Natural killer cell (primary cell): ENCODE measurements at places on chromosomes 13 and 19. TPM values are rescaled to one million over a fixed set of nuclear protein-coding genes. Genes with fewer than 3 reads are reported as not detected.

DNA sequence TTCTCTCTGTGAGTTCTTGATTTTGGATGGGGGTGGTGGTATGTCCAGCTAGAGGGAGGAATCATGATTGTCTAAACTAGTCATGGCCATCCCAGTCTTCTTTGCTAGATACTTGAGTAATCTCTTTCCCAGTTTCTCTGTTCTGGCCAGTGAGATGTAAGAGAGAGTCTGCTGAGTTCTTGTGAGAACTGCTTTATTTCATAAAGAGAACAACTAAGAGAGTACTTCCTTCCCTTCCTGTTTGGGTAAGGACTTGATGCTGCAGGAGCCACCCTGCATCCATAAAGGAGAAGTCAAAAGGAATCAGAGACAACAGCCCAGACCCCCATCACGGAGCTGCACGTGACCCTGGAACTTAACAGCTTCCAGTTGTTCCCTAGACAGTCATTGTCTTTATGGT, 3.0 kb upstream of the RASL11A start:
- peaks cover 14% of the 10 kb centered on the region for H3K4me1 ChIP-seq
- no peak for DNase-seq
- H3K36me3 ChIP-seq, result no peaks in the 10 kb centered on the region
- peaks cover 3% of the 10 kb centered on the region for H3K27me3 ChIP-seq
- no peak overlapping the region for H3K4me3 ChIP-seq

- H3K4me3 ChIP-seq, result no peak overlapping the region
- H3K27ac ChIP-seq, result no peak overlapping the region
- H3K27me3 ChIP-seq, result no peaks in the 10 kb centered on the region
- no peaks in the 10 kb centered on the region for H3K4me1 ChIP-seq
- DNase-seq, result no peak
These were observed 186.9 kb upstream of the UBL3 start for GRCh38 chr13:30037306-30037705.

- peaks cover 35% of the 10 kb centered on the region for H3K36me3 ChIP-seq
- no peak overlapping the region for H3K27ac ChIP-seq
- H3K4me1 ChIP-seq, result peaks cover 4% of the 10 kb centered on the region
- DNase-seq, result no peak
These were observed 2.3 kb upstream of the RNF225 start for GRCh38 chr19:58392945-58393724.

GRCh38 chr13:94657167-94657566, 55.2 kb downstream of the SOX21 start:
- H3K27me3 ChIP-seq, result peaks cover 3% of the 10 kb centered on the region
- no peak overlapping the region for H3K27ac ChIP-seq
- no peak overlapping the region for H3K4me3 ChIP-seq
- DNase-seq, result no peak
- H3K36me3 ChIP-seq, result no peaks in the 10 kb centered on the region
- H3K4me1 ChIP-seq, result no peaks in the 10 kb centered on the region

- H3K27ac ChIP-seq, result no peak overlapping the region
- no peak for DNase-seq
- no peak overlapping the region for H3K4me3 ChIP-seq
- H3K27me3 ChIP-seq, result peaks cover 3% of the 10 kb centered on the region
- H3K36me3 ChIP-seq, result no peaks in the 10 kb centered on the region
- no peaks in the 10 kb centered on the region for H3K4me1 ChIP-seq
These were observed 62.3 kb upstream of the STARD13 start for GRCh38 chr13:33347861-33348260.

DNA sequence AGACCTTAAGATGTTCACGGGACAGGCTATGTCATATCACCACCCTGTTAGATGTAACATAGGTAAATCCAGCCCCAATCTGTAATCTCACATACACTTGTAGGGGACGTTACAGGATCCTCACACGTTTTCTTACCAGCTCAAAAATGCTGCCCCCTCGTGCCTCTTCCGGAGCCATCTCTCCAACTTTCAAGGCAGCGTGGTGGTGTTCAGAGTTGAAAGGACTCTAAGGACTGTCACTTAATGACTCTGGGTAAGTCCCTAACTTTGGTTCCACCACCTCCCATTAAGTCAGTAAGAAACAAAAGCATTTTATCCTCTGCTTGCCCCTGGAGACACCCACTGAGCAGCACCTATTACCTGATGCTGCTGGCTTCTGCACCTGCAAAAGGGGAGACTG, 4.4 kb downstream of the MED26 start:
- no peaks in the 10 kb centered on the region for H3K27me3 ChIP-seq
- no peak overlapping the region for H3K4me3 ChIP-seq
- DNase-seq, result no peak
- peaks cover 16% of the 10 kb centered on the region for H3K36me3 ChIP-seq
- H3K4me1 ChIP-seq, result peaks cover 29% of the 10 kb centered on the region

DNA sequence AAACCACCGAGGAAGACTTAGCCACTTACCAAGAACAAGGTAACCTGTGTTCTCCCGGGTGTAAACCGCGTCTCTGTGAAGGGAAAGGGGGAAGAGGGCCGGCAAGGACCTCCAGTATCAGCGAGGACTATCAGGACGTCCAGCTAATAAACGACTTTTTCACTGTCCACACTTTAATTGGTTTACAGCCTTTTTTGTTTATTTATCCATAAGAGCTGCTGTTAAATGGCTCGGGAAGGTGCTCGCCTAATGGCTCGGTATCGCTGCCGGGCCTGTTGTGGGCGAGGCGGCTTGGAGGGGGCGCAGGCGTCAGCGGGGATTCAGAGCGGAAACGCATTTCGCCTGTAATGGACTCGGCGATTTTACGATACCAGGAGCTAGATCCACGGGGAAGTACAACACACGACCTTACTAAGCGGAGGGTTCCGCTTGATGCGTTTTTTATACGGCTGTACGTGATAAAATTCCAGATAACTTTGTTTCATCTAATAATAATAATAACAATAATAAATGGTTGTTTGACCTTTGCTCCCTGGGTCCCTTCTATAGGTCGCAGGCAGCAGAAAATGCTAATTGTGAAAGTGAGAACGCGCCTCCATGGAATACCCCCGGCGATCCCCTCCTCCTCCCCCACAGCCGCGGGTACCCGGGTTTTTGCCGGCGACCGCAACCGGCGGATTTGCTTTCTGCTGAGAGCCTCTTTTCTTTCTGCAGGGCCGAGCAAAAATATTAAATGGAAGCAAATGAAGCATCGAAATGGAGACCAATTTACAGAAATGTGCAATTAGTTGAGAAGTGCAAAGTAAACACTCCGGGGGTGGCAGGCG, 2.5 kb upstream of the PDX1 start:
- no peak for DNase-seq
- H3K4me1 ChIP-seq, result peaks cover 38% of the 10 kb centered on the region
- no peak overlapping the region for H3K4me3 ChIP-seq
- H3K27ac ChIP-seq, result no peak overlapping the region
- H3K27me3 ChIP-seq, result peaks cover 56% of the 10 kb centered on the region

Gene SNRPA
- 60.9 TPM for total RNA-seq

GRCh38 chr19:17471410-17472125, 1.2 kb downstream of the SLC27A1 start:
- no peaks in the 10 kb centered on the region for H3K27me3 ChIP-seq
- H3K36me3 ChIP-seq, result no peaks in the 10 kb centered on the region
- peaks cover 49% of the 10 kb centered on the region for H3K4me1 ChIP-seq
- no peak overlapping the region for H3K27ac ChIP-seq

DNA sequence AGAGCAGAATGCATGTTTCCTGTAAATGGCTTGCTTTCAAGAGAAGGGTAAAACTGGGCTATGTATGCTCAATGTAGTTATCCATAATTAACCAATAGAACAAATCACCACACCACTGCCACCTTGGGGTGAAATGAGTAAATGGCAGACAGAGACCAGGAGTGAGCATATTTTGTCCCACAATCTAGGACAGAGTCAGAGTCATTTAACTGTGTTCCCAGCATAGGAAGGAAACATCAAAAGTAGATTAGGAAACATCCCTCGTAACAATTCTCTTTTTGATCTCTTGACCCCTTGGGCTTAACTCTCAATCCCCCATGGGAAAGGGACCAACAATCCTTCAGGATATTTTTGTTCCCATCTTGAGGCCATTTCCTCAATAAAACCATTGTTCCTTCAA, 224.8 kb downstream of the NHLRC3 start:
- no peaks in the 10 kb centered on the region for H3K36me3 ChIP-seq
- no peaks in the 10 kb centered on the region for H3K4me1 ChIP-seq
- H3K27ac ChIP-seq, result no peak overlapping the region

Gene KLK2
- not detected for total RNA-seq

DNA sequence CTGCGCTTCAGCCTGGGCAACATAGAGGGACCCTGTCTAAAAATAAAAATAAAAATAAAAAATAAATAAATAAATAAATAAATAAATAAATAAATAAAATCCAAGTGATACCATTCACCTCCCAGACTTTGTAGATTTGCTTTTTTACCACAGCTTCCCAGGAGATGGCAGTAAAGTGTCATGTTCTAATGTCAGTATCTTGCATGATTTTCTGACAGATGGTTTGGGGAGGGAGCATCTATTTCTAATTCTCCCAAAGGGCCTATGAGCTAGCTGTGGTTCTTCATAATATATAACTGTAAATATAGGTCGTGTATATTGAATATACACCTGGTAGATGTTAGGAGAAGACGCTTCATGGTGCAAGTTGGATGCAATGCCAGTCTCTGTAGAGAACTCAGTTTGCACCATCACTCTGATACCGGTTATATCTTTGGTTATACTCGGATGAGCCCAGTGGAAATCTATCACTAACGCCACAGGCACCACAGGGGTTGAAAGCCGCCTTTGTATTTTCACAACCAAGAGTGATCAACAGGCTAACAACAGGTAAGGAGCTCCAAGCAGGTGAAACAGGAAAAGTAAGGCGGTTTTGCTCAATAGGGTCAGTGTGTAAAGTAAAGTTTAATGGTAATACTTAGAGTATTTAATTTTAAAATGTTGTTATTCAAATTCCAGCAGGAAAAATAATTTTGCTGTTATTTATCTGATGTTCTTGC, 13.9 kb downstream of the APLP1 start:
- H3K27ac ChIP-seq, result no peak overlapping the region
- H3K4me1 ChIP-seq, result peaks cover 3% of the 10 kb centered on the region
- peaks cover 14% of the 10 kb centered on the region for H3K27me3 ChIP-seq
- H3K36me3 ChIP-seq, result peaks cover 5% of the 10 kb centered on the region
- no peak overlapping the region for H3K4me3 ChIP-seq

DNA sequence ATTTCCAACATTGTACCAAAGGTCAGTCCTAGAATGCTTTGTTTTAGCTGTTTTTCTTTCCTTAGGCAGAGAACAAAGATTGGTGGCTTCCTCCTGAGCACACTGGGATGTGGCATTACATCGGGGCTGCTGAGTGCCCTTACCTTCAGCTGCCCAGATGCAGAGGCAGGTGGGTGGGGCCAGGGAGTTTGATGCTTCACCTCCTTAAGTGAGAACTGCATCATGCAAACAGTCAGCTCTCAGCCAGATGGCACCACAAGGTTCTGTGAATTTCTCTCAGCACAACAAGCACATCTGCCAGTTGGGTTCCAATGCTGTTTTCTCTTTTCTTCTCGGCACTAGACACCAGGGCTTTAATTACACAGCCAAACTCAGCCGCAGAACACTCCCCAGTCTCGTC, 87.4 kb upstream of the UBL3 start:
- H3K27me3 ChIP-seq, result no peaks in the 10 kb centered on the region
- peak; percentile 65 for DNase-seq
- no peaks in the 10 kb centered on the region for H3K36me3 ChIP-seq
- no peak overlapping the region for H3K27ac ChIP-seq
- no peak overlapping the region for H3K4me3 ChIP-seq

- H3K36me3 ChIP-seq, result no peaks in the 10 kb centered on the region
- no peaks in the 10 kb centered on the region for H3K27me3 ChIP-seq
- no peak overlapping the region for H3K4me3 ChIP-seq
- H3K27ac ChIP-seq, result no peak overlapping the region
These were observed 302.2 kb downstream of the EFNB2 start for GRCh38 chr13:106233134-106233735.

Gene PALM
- total RNA-seq, result 1.0 TPM

- H3K4me1 ChIP-seq, result no peaks in the 10 kb centered on the region
- DNase-seq, result no peak
- H3K4me3 ChIP-seq, result no peak overlapping the region
- no peaks in the 10 kb centered on the region for H3K27me3 ChIP-seq
- H3K36me3 ChIP-seq, result no peaks in the 10 kb centered on the region
- no peak overlapping the region for H3K27ac ChIP-seq
These were observed 87.6 kb downstream of the RNF17 start for GRCh38 chr13:24851546-24851945.

Gene SIGLEC5
- 1.0 TPM for total RNA-seq

Gene FPR3
- not detected for total RNA-seq

Gene ZNF880
- 23.1 TPM for total RNA-seq

DNA sequence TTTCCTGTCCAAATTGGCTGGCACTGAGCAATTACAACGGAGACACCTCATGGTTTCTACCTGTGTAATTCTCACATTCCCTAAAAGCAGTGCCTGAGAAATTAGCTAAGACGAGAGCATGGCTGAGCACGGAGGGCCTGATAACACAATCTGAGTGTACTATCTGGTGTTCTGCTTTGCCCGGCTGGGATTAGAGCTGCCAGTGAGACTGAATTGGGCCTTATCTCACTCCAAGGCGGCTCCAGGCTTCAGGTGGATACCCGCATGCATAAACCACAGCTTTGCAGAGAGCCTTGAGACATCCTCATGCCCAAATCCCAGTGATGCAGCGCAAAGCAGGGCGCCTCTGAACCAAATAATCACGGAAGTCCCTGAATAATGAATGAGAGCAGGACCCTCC, 172.3 kb downstream of the OXGR1 start:
- H3K27ac ChIP-seq, result no peak overlapping the region
- no peaks in the 10 kb centered on the region for H3K27me3 ChIP-seq
- H3K36me3 ChIP-seq, result no peaks in the 10 kb centered on the region

DNA sequence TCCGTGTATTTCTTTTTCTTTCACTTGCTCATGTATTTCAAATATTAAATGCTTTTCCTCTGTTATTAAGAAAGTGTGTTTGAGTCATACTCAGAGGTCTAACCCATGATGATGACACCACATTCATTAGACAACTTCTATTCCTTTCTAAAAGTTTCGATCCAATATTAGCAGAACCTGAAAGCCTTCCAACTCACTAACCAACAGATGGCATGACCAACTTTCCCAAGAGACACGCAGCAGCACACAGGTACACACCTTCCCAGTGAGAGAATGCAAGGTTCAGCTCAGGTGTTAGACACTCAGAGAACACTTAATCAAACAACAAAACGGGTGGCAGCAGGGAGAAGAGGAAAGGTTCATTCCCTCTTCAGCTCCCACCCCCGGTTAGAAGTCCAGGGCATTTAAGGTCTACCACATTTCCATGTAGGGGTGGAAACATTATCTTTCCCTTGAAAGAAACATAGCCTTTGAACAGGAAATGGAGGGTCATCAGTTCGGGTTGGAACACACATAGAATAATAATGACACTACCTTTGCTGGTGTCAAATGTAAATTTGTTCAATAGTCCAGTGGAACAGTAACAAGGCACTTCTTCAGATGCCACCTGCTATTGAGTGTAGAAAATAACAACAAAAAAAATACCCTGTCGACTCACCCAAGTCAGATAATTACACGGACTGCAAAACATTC, 404.2 kb downstream of the COG6 start:
- H3K27ac ChIP-seq, result no peak overlapping the region
- DNase-seq, result no peak
- H3K4me3 ChIP-seq, result no peak overlapping the region
- no peaks in the 10 kb centered on the region for H3K36me3 ChIP-seq

Gene KLK14
- total RNA-seq, result 1.1 TPM

Gene PCP2
- total RNA-seq, result 5.4 TPM

- H3K36me3 ChIP-seq, result no peaks in the 10 kb centered on the region
- no peak for DNase-seq
- H3K4me1 ChIP-seq, result peaks cover 31% of the 10 kb centered on the region
- no peaks in the 10 kb centered on the region for H3K27me3 ChIP-seq
- peak overlapping the region; percentile 26 for H3K27ac ChIP-seq
These were observed 22.4 kb downstream of the SIPA1L3 start for GRCh38 chr19:37929355-37929923.

GRCh38 chr13:106372199-106373155, 163.0 kb downstream of the EFNB2 start:
- H3K36me3 ChIP-seq, result no peaks in the 10 kb centered on the region
- no peak overlapping the region for H3K4me3 ChIP-seq
- DNase-seq, result no peak
- no peaks in the 10 kb centered on the region for H3K4me1 ChIP-seq
- H3K27me3 ChIP-seq, result no peaks in the 10 kb centered on the region
